ENCODE measurements at places on chromosomes 1 and 21. TPM values are rescaled to one million over a fixed set of nuclear protein-coding genes. Genes with fewer than 3 reads are reported as not detected.

KAZN gene
- total RNA-seq: 26.9 TPM

DNA sequence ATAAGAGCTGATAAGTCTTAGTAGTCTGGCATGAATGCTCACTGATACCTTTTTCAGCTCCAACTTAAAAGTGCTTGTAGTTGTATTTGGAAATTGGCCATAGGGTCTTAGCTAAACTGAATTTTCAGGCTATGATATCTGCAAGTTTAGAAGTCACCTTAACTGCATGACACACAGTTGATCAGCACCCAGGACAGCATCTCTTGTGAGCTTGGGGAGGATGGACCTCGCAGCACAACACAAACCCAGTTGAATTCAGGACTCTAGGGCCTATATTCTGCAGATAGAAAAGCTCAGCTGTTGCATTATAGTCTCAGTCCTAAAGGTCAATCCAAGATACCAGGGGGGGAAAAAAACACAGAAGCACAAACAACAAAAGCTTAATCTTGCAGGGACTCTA, 394.3 kb downstream of the KCNH1 start:
- no peaks in the 10 kb centered on the region for H3K36me3 ChIP-seq

FMO2 gene
- not detected for total RNA-seq

- no peaks in the 10 kb centered on the region for H3K4me1 ChIP-seq
- H3K27me3 ChIP-seq: no peaks in the 10 kb centered on the region
- H3K36me3 ChIP-seq: no peaks in the 10 kb centered on the region
Observed at GRCh38 chr1:247895163-247895637, at the start of gene OR2W3. OR2W3 (plus strand) TSS chr1:247895587; CDS start chr1:247895587, 0 bp downstream.

DNA sequence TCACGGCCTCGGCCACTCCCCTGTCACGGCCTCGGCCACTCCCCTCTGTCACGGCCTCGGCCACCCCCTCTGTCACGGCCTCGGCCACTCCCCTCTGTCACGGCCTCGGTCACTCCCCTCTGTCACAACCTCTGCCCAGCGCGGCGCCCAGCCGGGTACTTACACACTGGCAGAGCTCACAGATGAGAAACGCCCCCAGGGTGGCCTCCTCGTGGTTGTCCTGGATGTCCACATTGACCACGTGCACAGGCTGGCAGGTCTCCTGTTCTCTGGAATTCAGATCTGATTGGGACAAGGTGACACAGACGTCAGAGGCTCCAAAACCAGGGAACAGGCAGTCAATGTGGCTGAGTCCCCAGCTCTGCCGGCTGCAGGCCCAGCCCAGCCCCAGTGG, 3.3 kb upstream of the TMEM240 start:
- H3K4me3 ChIP-seq: no peak overlapping the region
- H3K27me3 ChIP-seq: no peaks in the 10 kb centered on the region
- peaks cover 6% of the 10 kb centered on the region for H3K36me3 ChIP-seq

DNA sequence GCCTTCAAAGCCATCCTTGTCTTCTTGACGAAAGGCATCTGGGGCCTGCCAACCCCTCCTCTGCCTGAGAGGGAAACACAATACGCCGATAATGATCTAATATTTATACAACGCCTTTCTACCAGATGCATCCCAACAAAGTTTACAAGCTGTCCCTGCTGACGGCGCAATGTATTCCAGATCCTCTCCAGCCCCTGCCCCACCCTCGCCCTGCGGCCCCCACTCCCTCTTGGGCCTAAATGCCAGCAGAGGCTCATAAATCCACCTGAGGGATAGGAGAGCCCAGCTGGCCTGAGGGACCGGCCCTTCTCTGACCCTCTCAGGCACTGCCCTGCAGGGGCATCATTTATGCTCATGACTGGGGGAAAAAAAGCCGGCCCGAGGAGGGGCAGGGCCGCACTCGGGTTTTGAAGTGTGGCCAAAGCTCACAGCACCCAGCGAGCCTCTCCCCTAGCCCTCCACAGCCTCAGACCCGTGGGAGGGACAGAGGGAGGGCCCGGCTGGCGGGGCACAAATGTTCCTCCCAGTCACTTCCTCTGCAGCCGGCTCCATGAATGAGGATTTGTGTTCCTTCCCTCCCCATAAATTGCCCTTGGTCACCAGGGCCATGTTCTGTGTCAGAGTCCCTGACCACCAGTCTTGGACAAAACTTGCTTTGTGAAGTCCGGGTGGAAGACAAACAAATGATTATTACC, 140.3 kb downstream of the FOXD2 start:
- H3K27me3 ChIP-seq: no peaks in the 10 kb centered on the region
- H3K4me1 ChIP-seq: peaks cover 1% of the 10 kb centered on the region
- DNase-seq: no peak
- H3K27ac ChIP-seq: no peak overlapping the region
- no peaks in the 10 kb centered on the region for H3K36me3 ChIP-seq
- no peak overlapping the region for H3K4me3 ChIP-seq

DNA sequence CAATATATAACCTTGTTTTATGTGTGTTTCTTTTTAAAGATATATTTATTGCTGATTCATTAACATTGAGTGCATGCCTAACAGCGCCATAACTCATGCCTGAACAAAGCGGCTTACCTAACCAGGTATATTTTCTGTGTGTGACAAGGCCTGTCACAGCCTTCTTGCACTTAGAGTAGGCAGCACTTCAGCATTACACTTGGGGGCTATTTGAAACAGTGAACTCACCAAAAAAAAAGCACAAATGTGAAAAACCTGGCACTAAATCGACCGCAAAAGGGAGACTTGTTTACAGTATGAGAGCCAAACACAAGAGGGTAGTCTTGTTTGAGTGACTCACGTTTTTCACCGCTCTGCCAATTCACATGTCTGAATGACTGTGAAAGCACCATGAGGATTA, 111.7 kb downstream of the DISP1 start:
- no peaks in the 10 kb centered on the region for H3K36me3 ChIP-seq
- peaks cover 42% of the 10 kb centered on the region for H3K4me1 ChIP-seq
- no peaks in the 10 kb centered on the region for H3K27me3 ChIP-seq

GRCh38 chr1:187839873-187840272, 1011.1 kb downstream of the PLA2G4A start:
- H3K27ac ChIP-seq: peak overlapping the region; percentile 96
- H3K27me3 ChIP-seq: no peaks in the 10 kb centered on the region
- DNase-seq: no peak
- peaks cover 15% of the 10 kb centered on the region for H3K4me1 ChIP-seq
- no peak overlapping the region for H3K4me3 ChIP-seq
- no peaks in the 10 kb centered on the region for H3K36me3 ChIP-seq

LRRIQ3 gene
- total RNA-seq: 0.81 TPM

- H3K36me3 ChIP-seq: no peaks in the 10 kb centered on the region
- no peaks in the 10 kb centered on the region for H3K4me1 ChIP-seq
- no peaks in the 10 kb centered on the region for H3K27me3 ChIP-seq
- no peak overlapping the region for H3K4me3 ChIP-seq
- no peak overlapping the region for H3K27ac ChIP-seq
- DNase-seq: no peak
Observed at GRCh38 chr21:27206368-27206982, 239.6 kb upstream of the ADAMTS5 start.

DNA sequence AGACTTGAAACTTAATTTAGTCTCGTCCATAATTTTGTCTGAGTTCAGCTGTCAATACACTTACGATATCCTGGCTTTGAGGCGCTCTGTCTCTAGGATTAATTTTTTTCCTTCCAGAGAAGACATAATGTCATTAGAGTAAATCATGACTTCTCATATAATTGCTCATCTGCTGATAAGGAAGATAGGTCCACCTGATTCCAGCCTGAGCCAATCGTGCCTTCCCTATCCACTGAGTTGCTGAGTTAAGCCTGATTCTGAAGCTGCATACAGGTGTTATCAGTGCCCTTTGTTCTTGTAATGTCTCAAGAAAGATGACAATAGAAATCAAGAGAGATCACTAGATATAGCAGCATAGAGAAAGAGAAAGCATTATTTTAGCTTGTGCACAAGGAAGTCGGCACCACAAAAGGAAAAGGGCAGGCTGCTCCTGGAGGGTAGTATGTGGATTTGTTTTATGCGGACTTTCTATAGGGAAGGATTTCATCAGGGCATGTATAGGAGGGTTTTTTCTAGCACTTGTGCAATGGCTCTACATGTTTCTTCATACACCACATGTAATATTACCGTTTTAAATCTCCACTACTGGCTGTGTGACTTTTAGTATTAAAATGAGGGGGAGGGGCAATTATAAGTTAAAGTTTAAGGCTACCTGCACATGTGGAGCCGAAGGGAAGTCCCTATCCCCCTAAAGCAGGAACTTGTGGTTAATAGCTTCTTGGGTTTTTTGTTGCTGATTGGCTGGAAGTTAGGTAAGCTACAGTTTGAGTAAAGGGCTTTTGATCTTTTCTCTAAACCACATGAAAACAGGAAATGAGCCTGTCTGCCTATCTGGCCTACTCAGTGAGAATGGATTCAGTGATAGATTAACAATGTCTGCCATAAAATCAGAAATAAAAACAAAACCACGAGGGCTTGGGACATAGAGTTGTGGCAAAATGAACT, 133.4 kb downstream of the PLPPR5 start:
- no peak overlapping the region for H3K27ac ChIP-seq
- no peak for DNase-seq
- no peaks in the 10 kb centered on the region for H3K27me3 ChIP-seq
